ENCODE measurements at places on chromosomes 12 and 14. TPM values are rescaled to one million over a fixed set of nuclear protein-coding genes. Genes with fewer than 3 reads are reported as not detected.

DNA sequence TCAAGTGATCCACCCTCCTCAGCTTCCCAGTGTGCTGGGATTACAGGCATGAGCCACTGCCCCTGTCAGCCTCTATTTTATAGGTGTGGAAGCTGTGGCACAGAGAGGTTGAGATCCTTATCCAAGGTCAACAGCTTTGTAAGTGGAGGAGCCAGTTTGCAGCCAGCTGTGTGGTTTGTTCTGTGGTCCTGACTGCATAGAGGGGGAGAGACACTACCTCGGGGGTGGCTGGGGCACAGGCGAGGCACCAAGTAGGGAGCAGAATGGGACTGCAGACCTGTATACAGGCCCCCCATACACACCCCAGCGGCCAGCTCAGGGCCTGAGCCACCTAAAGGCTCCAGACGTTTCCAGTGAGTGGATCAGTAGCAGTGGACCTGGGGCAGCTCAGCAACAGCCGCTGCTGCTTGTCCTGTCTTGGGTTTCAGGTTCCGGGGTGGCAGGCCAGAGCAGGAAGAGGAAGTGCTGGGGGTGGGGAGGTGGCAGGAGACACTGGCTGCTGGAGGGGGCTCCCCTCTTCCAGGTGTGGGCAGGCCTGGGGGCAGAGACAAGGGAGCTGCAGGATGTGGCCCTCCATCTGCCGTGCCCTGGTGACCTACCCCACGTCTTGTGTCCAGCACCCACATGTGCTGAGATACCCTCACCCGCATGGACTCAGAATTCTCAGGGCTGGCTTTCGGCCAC lies 11.0 kb downstream of the ORAI1 start:
- DNase-seq: no peak

- no peak for DNase-seq
Observed at GRCh38 chr14:68790644-68791077, 2.2 kb downstream of the ZFP36L1 start.

DNA sequence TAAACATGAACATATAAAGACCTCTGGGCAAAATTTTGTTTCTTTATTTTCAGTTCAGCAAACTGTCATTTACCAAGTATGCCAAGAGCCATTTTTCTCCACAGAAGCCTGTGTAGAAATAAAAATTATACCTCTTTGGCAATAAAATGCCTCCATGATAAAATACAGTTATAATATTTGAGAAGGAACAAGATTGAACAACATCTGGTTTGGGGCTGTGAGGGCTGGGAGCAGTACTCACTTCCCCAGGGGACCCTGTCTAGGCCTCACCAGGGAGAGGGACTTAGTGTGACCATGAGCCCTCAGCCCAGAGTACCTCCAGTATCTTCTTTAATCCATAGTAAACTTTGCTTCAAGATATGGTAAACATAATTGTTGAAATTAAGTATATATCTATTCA lies 65.1 kb downstream of the DAAM1 start:
- no peak for DNase-seq

GRCh38 chr14:104075530-104076151 lies 9.9 kb upstream of the ASPG start:
- no peak for DNase-seq

DNA sequence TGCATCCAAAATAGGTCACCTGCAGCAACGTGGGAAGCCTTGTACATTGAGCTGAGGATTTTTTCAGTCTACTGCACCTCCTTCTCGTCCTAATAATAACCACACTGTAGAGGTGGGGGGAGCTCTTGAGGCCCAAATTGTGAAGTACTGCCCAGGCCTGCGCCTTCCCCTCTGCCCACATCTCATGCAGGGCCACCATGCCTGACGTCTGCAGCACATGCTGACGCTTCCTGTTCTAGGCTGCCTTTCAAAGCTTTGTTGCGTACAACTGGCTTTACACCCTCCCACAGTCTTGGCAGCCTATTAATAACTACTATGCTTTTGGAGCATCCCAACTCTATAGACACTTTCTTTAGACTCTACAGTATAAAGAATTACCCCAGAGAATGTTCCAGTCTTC lies 26.5 kb upstream of the TTC7B start:
- no peak for DNase-seq

DNA sequence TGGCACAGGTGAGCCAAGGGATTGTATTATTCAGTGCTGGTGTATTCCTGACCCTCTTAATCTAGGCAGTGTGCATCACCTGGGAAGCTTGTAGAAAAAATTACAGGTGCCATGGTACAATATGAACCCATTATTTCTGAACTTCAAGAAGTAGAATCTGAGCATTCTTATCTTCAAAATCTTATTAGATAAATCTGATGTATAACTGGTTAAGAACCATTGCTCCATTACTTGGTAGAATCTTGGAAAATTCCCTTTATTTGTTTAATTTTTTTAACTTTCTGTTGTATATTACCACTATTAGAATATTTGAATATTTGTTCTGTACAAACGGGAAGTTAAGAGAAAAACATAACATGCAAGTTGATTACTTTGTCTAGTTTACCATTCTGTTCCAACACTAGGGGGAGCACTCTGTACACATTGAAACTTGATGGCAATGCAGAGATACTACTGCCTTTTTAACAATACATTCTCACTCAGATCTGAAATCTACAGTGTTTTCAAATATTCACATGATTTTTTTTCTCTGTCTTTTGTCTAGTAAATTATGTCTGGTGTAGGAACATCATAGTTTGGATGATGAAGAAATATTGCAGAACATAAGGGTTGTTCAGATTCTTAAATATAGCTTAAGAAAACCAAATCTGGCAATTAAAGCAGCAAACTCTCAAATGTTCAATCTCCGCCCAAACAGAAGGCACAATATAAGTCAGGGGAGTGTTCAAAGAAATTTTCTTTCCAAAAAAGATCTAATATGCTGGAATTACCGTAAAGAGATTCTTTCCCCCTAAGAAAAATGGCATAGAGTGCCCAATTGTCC lies 196.6 kb downstream of the PCNX1 start:
- DNase-seq: no peak

DNA sequence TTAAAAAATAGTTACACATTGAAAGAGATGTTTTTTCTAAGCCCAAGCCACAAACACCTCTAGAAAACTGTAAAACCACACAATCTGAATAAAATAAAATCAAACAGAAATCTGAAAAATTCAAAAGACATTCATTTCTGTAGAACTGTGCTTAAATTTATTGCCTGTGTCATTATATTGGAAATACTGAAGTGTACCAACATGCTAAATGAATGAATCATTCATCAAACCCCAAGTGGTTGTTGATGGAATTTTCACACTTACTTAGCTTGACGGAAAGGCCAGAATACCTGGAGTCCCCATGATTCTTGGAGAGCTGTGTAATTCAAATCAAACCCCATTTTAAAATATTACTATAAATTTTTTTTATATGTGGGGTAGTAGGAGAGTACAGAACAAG lies 2.7 kb downstream of the KITLG start:
- DNase-seq: no peak

DNA sequence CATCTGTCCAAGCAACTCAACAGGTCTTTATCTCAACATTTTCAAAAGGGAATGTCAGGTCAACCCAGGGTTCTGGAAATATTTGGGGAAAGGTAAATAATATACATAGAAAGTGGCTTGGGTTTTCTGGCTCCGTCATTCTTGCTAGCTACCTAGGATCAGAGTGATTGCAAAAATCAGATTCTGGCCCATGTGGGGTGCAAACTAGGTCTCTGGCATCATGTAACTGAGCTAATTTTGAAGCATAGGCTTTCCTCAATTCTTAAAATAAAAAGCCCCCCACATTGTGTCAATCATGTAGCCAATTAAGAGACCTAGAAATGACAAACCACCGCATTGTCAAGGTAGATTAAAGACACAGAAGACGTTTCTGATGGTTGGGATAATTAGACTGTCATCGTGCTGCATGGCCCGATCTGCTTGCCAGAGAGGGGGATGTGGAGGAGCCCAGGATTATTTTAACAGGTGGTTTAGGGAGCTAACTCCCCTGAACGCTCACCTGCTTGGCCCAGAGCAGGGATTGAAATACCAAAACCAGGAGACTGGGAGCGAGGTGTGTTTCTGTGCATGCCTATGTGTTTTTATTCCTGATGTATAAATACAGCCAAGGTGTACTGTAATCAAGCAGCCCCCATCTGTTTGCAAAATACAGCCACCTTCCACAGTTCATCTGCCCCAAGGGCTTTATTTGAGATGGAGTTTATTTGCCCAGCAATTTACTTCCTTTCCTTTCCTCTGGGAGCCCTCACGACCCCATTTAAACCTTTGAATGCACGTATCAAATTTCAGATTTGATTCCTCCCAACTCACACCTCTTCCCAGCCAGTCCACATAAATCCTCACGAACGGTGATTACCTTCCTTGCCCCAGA lies 189.5 kb downstream of the TTC8 start:
- no peak for DNase-seq

- DNase-seq: no peak
Observed at GRCh38 chr12:70451528-70451927, 85.4 kb downstream of the KCNMB4 start.

GRCh38 chr14:102248121-102248520 lies 56.8 kb downstream of the MOK start:
- no peak for DNase-seq

DNA sequence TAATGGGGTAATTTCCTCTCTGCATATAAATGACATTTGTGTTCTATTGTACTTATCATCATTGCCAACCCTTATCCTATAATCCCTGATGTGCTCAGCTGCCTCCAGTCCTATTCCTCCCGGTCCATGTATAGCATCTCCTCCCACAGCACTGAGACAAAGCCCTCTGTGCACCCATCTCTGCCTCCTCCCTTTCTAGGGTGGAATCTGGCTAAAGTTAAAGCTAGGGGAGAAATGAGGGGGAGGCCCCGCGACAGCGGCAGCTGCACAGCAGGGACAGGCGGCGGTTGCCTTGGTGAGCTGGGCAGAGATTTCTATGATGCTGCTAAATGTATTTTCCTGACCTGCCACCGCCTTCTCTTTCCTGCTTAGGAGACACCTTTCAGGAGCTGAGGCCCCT lies 12.8 kb upstream of the ZDHHC22 start:
- DNase-seq: no peak

DNA sequence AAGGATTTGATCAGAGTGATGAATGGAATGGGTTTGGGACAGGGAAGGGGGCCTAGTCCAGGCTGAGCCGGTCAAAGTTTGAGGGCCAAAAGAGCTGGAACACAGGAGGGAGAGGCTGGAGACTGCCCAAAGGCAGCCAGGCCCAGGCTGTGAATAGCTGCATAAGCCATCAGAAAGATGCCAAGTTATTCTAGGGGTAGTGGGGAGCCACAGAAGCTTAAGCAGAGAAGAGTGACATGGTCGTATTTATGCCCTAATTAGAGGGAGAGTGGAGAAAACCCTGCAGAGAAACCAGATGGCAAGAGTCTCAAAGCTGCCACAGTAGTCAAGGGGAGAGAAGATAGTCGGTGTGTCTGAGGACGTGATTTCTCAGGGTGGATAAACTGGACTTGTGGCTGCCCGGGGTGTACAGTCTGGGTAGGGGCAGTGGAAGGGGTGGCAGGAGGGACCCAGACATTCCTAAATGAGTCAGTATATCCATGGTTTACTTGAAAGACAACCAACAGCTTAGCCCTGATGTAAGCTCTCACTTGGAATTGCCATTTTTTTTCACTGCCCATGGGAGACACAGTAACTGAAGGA lies 99.2 kb downstream of the PRICKLE1 start:
- DNase-seq: no peak

DNA sequence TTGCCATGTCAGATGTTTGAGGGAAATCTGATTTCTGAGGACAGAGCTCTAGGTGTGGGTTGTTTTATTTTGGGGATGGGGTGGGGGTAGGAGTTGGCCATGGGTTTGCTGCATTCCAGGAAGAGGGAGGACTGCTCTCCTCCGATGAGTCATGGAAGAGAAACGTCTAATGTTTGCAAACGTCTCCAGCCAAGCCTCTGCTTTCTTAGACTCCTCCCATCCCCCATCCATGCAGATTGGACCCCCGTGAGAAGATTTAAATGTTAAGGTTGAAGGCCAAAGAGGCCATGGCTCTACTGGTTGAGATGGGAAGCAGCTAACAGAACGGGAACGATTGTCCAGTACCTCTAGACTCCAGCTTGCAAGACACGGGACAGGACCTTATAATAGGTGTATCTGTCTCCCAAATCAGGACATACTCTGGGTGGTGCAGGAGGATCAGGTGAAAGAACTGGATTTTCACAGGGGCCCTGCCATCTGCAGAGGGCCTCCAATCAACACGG lies 11.4 kb upstream of the ATP2A2 start:
- DNase-seq: no peak

- no peak for DNase-seq
Observed at GRCh38 chr12:3224530-3224903, 147.3 kb downstream of the TSPAN9 start.

DNA sequence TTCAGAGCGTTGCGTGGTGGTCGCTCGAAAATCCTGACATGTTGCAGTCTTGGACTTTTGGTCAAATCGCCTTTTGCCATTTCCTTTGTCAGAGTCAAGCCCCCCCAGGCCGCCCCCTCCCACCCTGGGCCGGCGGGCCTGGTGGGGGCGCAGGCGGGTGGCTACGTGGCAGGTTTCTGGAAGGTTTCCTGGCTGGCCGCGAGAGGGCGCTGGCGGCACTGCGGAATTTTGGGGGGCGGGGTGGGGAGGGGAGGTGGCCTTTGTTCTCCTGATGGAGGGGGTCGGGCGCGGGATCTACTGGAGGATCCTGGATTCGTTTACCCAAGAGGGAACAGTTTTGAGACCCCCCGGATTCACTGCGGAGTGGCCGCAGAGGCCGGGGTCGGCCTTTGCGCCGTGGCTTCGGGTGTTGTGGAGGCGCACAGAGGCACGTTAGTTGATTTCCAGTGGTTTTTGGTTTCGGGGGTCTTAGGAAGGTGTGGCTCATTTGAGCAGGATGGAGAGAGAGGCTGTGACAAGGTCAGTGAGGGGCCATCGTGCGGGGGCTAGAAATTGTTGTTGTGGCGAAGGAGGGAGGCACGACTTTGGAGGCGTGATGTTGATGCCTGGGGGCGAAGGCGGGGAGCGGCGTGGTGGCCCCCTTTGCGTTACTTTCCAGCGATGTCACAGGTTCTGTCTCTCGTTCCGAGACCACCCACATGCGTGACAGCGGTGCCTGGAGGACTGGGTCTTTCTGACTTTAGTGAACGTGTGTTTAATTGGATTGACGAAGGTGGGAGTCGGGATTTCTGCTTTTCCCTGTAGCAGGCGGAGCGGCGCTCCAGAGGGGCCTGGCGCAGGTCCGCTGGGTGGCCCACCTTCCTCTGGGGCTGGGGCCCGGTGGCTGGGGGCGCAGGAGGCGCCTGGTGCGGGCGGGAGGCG lies 1.4 kb downstream of the MEG3 start:
- DNase-seq: no peak

- no peak for DNase-seq
Observed at GRCh38 chr14:73795466-73795865, 56.2 kb upstream of the PTGR2 start.

GRCh38 chr12:46244273-46244915 lies 24.4 kb downstream of the SLC38A1 start:
- DNase-seq: no peak

DNA sequence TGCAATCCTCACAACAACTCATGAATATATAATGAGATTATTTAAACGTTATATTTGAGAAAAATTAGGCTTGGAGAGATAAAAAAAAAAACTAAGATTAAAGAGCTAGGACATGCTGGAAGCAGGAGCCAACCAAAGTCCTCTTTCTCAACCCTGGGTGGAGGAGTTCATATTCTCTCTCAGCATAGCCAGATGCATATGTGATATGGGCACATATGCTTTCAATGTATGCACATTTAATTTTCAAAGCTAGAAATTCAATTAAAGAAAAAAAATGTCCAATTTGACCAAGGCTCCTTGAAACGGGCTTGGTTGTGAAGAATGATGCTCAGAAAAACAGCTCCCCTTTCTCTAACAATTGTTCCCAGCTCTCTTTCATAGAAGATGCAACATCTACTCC lies 61.9 kb upstream of the GRIP1 start:
- no peak for DNase-seq

Gene UNG
- 78.7 TPM for total RNA-seq

Gene LPCAT3
- total RNA-seq: 29.7 TPM

Gene KLHL33
- not detected for total RNA-seq

Gene MFAP5
- not detected for total RNA-seq

Gene GDF3
- total RNA-seq: not detected
